ENCODE measurements at places on chromosomes 2 and 18.

DNA sequence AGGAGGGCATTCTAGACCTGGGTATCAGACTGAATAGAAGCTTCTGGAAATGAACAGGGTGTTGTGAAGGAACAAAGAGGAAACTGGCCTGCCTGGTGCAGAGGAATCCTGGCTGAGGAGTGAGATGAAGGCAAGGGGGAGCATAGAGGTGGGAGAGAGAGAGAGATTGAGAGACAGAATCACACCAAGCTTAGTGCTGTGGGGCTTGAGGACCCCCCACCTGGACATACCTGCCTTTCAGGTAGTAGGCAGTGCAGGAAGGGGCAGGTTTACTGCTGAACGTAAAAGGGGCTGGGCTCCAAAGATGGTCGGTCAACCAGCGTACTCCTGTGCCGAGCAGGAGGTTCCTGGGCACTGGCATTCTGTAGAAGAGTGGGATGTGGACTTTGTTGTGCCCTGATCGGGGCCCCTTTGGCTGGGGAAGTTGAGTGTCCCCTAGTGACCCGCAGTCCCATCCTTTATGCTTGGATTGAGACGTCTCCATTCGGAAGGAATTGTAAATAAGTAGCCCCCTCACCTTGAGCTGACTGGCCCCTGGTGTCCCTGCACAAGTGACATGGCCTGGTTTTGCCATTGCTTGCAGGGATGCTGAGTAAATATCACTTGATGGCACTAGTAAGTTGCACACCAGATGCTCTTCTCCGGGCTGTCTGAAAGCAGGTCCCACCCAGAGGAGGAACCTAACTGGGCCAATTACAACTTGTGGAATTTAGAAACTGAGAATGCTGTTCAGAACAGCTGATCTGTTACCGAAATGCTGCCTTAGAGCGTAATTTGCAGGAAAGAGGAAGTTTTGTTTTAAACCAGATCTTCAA is 1.4 kb downstream of the UBE2F start:
- peak; percentile 73 for DNase-seq

DNA sequence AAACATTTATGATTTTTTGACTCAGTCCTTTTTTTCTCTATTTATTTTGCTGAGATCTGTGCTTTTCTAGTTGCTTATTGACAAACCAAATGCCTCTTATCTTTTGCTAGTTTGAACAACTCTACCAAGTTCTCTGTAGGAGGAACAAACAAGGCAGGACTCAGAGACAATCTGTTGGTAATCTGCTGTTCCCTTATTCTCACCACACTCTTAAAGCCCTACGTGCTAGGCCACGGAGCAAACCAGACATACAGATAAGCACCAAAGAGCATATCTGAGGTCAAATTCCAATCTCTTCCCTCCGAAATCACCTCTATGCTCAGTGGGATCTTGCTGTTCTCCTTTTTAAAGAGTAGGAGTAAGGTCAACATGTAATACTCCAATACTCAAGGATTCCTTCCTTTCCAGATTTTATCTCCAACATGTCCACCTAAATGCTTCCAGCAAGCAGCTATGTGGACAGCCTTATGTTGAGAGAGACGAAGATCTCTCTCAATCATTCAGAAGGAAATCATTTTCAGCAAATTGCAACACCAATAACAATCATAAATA is 18.4 kb downstream of the FN1 start:
- DNase-seq = no peak

- DNase-seq = no peak
Observed at GRCh38 chr18:55243857-55244256, 284.6 kb upstream of the CCDC68 start.

- no peak for DNase-seq
Observed at GRCh38 chr2:209472871-209473270, 49.0 kb downstream of the MAP2 start.

DNA sequence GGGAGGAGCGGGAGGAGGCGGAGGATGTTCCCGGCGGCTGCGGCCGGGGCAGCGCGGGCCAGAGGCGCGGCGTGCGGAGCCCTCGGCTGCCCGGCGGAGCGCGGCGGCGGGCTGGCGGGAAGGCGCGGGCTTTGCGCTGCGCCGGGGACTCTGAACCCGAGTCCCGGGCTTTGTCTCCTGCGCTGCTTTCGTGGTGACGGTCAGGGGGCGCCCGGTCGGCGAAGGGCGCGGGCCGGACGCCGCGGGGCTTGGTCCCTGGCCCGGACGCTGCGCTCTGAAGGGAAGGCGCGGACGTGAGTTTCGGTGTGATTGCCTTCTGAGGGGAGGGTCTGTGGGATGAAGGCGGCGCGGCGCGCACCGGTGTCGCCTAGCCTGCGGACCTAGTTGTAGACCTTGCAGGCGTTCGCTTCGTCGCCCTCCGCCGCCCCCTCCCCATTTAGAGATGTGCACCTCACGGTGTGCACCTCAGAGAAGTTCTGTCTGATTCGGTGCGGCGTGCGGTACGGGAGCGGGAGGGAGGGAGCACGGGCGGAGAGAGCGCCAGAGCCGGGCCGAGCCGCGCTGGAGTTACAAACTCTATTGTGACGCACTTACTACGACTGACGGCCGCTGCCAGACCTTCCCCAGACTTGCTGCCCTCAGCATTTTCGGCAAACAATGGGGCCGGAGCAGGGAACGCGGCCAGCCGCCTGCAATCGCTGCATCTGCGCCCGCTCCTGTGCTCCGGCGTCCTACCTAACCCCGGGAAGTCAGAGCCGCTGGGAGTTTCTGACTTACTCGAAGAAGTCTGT is 2.1 kb downstream of the BCL2L11 start:
- peak; percentile 33 for DNase-seq

DNA sequence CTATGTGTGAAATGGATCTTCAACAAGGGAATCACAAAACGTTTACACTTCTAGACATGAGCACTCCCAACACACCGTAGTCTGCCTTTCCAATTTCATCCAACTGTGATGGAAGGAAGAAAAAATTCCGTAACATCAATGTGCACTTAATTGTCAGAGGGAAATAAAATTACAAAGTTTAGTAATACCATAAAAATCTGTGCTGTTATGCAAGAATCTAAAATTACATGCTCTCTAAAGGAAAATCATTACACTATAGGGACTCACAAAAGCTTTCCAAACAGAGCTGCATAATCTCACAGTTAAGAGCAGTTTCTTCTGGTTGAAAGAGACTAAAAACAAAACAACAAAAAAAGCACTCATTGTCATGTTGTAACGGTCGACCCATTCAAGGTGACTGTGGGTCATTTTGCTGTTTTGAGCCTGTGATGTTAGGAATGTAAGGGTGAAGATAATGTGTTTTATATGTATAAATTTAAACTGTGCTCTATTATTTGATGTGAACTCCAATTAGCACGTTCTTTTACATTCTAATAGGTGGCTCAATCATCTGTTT is 698.0 kb downstream of the TDRD15 start:
- no peak for DNase-seq

GRCh38 chr18:2173486-2173885 is 397.8 kb downstream of the METTL4 start:
- no peak for DNase-seq

GRCh38 chr18:36527051-36527450 is 229.5 kb downstream of the FHOD3 start:
- DNase-seq = no peak

GRCh38 chr2:177211576-177212105 is 953 bp upstream of the HNRNPA3 start:
- DNase-seq = peak; percentile 21

DNA sequence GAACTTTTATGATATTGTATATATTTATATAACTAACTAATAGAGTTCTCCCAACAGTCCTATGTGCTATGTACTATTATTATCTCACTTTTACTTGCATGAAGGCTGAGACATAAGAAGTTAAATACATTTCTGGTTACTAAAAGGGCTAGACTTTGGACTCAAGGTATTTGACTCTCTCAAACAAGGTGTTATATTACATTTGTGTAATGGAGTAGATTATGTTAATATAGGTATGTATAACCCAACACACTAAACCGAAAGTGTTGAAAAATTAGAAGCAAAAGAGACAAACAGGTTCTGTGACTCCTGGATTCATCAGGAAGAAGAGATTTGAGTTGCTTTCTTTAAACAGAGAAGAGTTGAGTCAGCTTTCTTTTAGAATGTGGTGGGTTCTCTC is 733.6 kb upstream of the ZEB2 start:
- DNase-seq = no peak

GRCh38 chr2:28621172-28622100 is 125.6 kb downstream of the PLB1 start:
- no peak for DNase-seq

DNA sequence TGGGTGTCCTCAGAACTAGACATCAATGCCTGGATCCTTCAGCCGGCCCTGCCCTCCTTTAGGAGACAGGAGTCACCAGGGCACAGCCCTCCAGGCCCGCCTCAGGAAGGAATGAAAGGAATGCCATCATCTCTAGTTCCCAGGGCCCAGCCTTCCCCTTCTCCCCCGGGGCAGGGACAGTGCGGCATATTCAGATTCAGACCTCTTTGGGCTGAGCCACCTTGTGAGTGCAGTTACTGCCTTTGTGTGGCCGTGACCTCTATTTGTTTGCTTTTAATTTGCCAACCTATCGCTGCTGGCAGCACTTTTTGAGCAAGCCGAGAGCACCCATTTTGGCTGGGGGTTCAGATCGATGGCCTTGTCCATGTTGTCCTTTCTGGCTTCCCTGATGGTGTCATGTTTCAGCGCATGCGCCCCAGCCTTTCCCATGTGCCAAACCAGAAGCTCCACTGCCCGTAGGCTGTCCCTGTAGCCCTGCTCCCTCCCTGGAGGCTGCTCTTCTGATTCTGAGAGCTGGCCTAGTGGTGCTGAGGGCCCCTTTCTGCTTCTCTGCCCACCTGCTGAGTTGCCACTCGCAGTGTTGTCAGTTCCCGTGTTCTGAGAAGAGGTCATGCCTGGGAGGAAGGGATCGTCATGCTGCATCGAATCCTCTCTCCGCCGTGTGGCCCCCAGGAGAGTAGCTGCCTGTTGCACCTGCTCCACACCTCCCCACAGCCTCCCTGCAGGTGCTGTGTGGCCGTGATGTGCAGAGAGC is 10.9 kb downstream of the ANKRD23 start:
- no peak for DNase-seq

GRCh38 chr2:148305476-148305875 is 284.6 kb downstream of the MBD5 start:
- DNase-seq = no peak

DNA sequence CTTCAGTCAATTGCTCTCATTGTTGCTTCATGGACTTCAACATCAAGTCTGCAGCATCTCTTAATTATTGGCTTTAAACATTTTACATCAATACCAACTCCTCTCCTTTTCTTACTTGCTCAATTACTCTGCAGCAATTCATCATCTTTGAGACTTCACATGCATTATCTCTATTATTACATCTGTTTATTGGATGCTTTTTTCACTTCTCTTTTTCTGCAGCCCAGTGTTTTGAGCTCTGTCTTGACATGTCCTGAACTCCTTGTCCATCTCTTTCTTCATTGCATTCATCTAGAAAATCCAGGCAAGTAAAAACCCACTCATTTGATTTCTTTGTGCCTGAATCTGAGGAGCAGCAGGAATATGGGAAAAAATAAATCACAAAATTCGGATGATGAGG is 647.9 kb downstream of the PLCL1 start:
- no peak for DNase-seq

DNA sequence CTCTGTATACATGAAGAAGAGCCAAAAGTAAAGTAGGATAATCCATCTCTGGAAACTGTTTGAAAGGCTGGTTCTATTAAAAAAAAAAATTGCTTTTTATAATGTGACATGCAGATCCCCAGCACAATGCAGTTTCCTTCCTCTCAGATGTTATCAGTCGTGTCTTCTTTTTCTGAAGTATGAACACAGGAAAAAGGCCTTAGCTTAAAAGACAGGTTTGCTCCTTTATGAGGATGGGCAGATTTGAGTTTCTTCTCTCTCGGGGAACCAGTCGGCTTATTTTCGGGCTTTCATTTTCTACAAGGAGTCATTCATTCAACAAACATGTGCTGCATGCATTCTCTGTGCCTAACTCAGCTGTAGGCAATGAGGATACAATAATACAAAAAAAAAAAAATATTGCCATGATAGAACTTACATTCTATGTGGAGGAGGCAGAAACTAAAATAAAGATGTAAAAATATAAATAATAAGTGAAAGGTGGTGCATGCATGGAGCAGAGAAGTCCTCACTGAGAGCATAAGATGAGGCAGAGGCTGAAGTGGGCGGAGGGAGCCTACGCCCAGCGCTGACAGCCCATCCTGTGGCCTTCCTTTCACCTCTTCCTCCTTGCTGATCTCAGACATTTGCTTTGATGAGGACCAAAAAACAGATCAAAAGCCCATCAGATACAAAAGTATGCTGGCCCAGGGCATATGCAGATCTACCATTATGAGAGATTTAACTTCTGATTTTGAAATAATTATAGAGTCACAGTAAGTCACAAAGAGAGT is at the start of gene CD226:
Gene CD226 (minus strand): TSS at position 513 of the 773 bp plus-strand sequence. CDS start 467 bp downstream, at position 46.
- no peak for DNase-seq

DNA sequence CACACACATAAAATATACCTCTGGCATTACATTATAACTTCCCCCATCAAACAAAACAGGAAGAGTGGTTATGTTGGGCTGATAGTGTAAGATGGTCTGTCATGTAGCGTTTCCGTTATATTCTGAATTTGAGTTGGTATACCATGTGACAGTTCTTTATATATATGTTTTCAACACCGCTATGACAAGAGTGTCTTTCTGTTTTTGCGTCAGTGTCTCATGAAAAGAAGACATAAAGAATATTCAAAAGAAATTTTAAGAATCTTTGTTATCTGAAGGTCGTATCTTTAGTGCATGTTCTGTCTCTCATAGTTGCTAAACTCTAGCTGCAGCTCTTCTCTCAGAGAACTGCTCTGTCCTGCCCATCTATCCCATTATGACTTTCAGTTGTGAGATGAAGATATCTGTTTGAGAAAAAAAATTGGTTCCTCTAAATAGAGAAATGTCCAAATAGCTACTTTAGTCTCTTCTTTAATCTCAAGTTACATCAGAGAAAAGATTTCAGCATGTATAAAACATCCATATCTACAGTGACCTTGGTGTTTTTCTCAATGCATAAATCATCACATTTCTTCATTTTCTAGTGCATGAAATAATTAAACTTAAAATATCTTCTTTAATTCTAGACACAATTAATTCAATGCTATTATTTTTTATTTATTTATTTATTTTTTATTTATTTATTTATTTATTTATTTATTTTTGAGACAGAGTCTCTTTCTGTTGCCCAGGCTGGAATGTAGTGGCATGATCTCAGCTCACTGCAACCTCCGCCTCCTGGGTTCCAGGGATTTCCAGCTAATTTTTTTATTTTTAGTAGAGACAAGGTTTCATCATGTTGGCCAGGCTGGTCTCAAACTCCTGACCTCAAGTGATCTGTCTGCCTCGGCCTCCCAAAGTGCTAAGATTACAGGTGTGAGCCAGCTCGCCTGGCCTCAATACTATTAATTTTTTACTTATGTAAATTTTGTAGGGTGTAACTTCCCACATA is 24.3 kb upstream of the PSME4 start:
- no peak for DNase-seq

DNA sequence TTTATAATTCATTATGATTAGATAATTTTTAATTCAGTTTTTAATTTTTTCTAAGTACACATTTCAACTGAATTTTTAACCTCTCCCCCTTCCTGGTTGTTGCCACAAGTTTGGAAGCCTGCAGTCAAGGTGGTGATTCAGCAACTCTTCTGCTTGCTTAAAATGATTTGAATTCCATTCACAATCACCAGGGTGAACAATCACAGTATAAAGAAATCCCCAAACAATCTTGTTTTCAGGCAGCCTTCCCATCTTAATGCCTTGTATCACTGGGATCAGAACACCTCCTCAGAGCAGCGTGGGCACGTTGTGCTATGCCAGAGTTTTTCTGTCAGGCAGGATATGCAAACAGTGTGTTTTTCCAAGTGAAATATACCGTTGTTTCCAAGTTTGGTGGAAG is 46.7 kb upstream of the BARD1 start:
- no peak for DNase-seq

GRCh38 chr2:126664639-126665038 is 8.7 kb downstream of the GYPC start:
- peak; percentile 63 for DNase-seq
